ENCODE measurements at places on chromosomes 12 and 14.
A peak's percentile ranks its signal among the peaks of the same experiment; 100 is the strongest.

- DNase-seq, result no peak
These were observed 54.2 kb downstream of the LRRC74A start for GRCh38 chr14:76880449-76880848.

- DNase-seq, result no peak
These were observed 12.3 kb upstream of the RPS6KL1 start for GRCh38 chr14:74935360-74935680.

GRCh38 chr12:120674097-120674636 is 12.8 kb upstream of the MLEC start:
- no peak for DNase-seq

- DNase-seq, result no peak
These were observed 109.2 kb upstream of the FLRT2 start for GRCh38 chr14:85420707-85421106.

DNA sequence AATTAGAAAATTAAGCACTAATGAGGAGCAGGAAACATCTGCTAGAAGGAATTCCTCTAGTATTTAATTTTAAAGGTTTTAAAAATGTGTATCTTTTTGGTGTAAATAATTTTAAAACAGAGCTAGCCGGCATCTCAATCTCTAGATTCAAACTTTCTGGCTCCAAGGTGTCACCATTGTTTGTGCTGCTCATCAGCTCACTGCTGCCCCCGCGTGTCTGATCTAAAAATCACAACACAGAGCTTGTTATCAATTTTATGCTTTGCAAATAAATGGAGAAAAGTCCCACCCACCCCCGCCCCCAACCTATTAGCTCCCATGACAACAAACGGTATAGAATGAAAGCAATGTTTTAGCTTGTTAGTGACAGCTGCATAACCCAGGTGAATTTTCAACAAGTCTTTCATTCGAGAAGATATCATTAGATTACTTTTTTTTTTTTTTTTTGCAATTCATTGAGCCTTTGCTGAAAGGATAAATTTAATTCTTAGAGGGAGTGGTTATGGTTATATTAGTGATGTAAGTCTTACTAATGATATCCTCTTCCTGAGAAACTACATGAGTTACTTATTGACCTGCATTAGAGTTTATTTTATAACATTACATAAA is 11.3 kb upstream of the ABHD12B start:
- peak; percentile 88 for DNase-seq

DNA sequence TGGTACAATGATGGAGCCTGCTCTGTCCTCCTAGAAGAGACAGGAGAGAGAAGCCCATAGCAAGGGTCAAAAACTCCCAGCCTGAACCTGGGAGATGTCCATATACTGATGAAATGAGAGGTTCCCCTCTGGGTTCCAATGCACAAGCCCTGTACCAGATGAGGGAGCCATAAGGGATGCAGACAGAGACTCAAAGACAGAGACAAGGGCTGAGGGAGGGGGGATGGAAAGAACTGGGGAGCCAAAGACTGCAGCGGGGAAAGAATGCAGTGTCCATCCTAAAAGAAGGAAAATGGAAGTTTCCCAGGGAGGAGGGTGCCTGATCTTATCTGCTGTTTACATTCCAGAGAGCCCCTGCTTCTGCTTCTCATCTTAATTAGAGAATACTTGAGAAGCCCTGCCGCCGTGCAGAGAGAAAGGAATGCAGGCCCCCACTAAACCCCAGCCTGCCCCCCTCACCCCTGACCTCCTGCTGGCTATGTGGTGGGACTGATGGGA is 27.7 kb downstream of the KRT18 start:
- no peak for DNase-seq

- no peak for DNase-seq
These were observed 39.9 kb downstream of the C14orf132 start for GRCh38 chr14:96079066-96079465.

DNA sequence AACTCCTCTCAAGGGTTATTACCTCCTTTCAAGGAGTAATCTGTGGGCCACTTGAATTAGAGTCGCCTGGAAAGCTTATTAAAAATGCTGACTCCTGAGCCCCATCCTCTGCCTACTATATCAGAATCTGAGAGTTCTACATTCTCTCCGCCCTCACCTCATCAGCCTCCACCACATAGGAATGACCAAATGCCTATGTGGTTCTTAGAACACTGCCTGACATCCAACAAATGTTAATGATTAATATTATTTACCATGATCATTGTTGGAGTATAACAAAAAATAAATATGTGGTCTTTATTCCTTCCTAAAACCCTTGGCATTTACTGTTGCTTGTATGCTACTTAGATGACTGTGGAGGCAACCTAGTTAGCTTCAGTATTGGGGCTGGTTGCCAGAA is 91.9 kb downstream of the BBS10 start:
- DNase-seq, result no peak

- no peak for DNase-seq
These were observed 168.1 kb upstream of the PRICKLE1 start for GRCh38 chr12:42757624-42758119.

- no peak for DNase-seq
These were observed 6.6 kb downstream of the E2F7 start for GRCh38 chr12:77058740-77059139.

- no peak for DNase-seq
These were observed 28.6 kb upstream of the DLK1 start for GRCh38 chr14:100698066-100698465.

DNA sequence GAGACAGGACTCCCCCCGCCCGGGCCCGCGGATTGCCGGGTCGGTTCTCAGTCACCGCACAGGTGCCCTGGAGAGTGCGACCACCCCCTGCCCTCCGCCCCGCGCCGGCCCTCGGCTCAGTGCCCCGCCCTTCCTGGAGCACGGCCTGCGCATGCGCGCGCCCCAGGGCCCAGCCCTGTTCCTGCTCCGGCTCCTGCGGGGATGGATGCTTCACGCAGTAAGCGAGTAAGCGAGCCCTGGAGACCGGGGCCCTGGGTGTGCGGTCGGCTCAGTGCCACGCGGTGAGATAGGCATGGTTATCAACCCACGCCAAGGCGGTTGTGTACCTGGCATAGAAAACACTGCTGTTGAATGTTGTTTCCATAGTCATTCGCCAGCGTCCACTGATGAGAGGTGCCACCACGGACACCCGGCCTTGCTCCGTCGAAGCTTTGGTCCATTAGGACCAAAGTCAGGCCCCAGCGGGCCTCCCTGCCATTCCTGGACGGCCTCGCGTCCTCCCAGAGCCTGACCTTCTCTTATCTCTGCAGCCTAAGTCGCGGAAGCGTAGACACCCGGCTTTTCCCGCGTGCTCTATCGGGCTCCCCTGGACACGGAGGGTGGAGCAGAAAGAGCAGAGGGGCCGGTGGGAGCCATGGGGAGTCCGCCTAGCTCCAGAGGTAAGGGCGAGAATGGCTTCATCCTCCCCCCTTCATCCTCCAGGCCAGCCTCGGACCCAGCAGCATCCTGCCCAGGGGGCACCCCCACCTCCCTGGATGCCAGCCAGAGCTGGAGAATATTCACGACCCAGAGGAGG is 90.6 kb downstream of the PAPOLA start:
- peak; percentile 38 for DNase-seq

DNA sequence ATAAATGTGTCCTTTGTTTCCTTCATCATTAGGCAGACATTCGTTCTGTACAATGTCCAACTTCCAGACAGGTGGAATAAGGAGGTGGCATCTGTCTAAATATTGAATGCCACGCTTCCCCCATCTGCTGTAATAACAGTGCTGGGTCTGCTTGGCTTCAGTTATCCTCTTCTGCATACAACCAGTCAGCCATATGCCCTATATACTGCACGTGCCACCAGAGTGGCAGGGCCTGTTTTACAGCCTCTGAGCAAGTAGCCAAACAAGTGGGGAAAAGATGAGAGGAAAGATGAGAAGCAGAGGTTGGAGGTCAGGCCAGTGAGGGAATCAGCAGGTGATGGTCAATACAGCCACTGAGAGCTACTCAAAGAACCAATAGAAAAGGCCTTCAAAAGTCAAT is 55.4 kb downstream of the OTX2 start:
- DNase-seq, result no peak

DNA sequence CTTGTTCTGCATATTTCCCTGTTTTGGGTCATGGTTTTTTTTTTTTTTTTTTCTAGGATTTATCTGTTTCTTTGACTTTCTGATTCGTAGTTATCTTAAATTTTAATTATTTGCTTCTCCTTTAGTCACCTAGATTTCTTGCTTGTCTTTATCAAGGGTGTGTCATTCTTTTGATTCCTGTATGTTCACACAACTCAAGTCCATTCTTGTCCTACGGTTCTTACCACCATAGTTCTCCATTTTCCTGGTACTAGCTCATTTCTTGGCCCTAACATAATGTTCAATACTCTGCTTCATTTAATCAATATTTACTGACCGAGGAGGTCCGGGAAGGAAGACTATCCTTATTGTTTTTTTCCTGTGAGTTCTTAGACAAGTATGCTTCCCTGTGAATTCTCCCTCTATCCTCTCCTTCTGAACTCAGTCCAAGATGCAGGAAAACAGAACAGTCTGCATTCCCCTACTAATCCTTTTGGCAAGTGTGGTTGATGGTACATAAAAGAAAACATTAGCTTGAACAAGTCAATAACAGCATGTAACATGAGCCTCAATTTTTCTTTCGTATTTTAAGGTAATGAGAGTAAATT is 1346.4 kb upstream of the SEL1L start:
- no peak for DNase-seq

GRCh38 chr14:37870632-37871346 is 275.4 kb downstream of the TTC6 start:
- no peak for DNase-seq

GRCh38 chr12:93419388-93420034 is 22.2 kb downstream of the UBE2N start:
- no peak for DNase-seq

DNA sequence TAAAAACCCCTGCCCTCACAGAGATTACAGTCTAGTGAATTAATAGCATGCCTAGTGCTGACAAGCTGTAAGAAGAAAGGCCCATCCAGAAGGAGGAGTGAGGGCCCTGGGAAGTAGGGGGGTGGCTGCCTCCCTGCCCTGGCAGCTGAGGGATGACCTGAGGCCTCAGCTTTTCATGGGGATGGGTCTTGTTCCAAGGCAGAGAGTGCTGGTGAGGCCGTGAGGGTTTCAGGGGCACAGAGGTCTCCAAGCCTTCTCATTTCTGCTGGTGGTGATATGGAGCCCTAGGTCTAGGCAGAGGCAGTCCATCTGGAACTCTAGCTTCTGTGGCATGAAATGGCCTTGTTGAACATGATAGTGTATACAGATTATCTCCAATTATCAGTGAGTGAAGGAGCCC is 114.4 kb downstream of the ZFP36L1 start:
- DNase-seq, result no peak

- no peak for DNase-seq
These were observed 14.7 kb downstream of the P2RX4 start for GRCh38 chr12:121224591-121224990.

DNA sequence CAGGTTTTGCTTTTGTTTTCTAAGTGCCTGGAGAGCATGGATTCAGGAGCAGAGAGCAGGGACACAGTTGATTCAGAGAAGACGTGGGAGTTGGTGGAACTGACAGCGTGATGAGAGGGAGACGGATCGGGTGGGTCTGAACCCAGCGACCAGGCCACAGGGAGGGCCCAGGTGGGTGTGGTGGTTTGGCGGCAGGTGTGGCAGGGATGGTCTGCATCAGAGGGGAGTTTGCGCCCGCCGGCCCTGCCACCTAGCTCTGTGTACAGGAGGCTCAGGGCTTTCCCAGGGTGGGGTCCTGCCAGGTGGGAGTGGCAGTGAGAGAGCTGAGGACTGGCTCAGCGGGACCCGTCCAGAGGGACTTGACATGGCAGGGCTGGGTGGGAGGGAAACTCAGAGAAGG is 33.3 kb upstream of the DIO3 start:
- no peak for DNase-seq

DNA sequence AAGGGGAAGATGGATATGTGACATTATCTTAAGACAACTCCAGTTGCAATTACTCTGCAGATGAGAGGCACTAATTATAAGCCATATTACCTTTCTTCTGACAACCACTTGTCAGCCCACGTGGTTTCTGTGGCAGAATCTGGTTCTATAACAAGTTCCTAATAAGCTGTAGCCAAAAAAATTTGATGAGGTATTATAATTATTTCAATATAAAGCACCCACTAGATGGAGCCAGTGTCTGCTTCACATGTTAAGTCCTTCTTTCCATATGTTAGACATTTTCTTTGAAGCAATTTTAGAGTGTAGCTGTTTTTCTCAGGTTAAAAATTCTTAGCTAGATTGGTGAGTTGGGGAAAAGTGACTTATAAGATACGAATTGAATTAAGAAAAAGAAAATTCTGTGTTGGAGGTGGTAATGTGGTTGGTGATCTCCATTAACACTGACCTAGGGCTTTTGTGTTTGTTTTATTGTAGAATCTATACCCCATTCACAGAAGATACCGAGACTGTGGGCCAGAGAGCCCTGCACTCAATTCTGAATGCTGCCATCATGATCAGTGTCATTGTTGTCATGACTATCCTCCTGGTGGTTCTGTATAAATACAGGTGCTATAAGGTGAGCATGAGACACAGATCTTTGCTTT is 36.9 kb downstream of the PSEN1 start:
- no peak for DNase-seq

- DNase-seq, result no peak
These were observed 10.3 kb upstream of the LRP1-AS start for GRCh38 chr12:57157588-57158173.

GRCh38 chr14:57362361-57362760 is 28.0 kb upstream of the NAA30 start:
- no peak for DNase-seq

- no peak for DNase-seq
These were observed 27.1 kb upstream of the MANSC4 start for GRCh38 chr12:27807063-27807703.

DNA sequence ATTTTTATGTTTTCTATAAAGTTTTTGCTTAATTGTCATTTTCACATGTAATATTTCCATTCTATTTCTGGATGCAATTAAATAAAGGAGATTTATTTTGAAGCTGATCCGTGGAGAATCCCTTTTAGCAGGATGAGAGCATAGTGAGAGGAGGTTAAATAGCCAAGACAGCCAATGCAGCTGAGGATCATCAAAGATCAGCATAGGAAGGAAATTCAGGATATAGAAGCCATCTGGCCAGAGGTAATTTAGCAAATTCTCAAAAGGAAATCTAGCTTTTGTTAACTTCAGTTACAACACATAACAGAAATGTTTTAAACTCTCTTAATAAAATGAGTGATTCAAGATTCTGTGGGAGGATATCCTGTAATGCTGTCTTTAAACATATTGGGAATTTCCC is 122.8 kb upstream of the PDE3A start:
- DNase-seq, result no peak

DNA sequence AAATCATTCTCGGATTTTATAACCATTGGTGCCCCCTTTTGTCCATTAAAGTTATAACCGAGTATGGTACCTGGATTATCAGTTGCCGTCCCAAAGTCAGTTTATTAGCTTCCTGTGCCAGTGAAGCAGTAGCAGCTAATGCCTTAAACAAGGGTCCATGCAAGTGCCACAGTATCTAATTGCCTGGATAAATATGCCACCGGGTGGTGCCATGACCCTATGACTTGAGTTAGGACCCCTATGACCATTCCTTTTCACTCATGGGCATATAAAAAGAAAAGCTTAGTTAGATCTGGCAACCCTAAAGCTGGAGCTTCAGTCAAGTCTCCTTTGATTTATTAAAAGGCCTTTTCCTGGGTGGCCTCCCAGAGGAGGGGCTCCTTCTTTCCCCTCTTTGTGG is 1314.6 kb downstream of the TMEM121 start:
- DNase-seq, result no peak

GRCh38 chr12:19893514-19893913 is 454.2 kb downstream of the AEBP2 start:
- no peak for DNase-seq

- no peak for DNase-seq
These were observed 82.2 kb downstream of the ADCK1 start for GRCh38 chr14:77882098-77882497.
